Ovary (tissue), 10 donors: ENCODE measurements at places on chromosomes 6 and 20.
A peak's percentile ranks its signal among the peaks of the same experiment; 100 is the strongest.

GRCh38 chr6:27565839-27566779 is 93.2 kb upstream of the ZNF184 start:
- no peak for DNase-seq

DNA sequence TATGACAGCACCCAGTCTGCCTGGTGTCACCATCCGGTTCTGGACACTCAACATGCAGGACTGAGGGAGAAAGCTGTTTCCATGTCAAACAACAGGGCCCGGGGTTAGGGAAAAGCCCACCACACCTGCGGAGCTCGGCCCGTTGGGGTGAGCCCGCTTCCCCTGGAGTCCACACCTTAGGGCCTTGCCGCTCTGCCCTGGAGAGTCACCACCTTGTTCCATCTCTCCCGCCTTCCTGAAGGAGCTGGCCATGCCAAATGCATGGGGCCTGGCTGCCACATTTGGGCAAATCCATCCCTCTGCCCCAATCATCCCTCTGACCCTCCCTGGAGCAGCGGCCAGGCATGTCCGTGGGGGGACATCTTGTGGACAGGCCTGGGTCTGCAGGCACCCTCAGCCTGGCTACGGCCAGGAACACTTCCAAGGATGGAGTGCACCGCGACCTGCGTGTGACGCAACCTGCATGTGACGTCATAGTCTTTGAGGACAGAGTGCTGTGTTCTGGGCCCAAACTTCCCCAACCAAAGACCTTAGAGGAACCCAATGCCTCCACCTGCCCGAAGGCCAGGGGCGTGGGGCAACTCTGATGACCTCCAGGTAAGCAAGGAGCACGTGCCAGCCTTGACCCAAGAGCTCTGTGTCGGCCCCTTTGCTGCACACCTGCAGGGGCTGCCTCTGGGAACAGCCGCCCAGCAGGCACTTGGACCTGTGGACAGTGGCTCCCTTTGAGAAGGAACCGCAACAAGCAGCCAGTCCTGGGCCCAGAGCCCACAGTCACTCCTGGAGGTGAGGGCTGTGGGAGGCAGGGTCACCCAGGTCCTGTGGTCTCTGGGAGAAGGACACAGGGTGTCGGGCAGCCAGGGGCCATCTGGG is 1.7 kb downstream of the CABLES2 start:
- peak; percentile 80 for DNase-seq

DNA sequence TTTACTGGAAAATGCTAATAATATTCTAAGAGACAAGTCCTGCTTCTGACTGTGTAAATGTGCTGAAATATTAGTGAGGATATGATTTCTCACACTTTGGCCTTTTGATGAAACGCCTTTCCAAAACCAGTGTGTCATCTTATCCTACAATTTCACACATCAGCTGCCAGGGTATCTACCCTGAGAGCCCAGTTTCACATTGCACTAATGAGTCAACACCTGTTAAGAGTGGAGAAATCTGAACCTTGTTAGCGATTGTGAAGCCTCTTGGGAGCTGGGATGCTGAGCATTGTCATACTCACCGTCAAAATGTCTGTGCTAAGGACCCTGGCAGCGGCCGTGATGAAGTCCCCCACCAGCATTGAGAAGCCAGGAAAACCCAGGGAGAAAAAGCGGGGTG is 166.0 kb downstream of the RALGAPA2 start:
- DNase-seq, result no peak

GRCh38 chr6:136613477-136613876 is 63.3 kb upstream of the MAP7 start:
- no peak for DNase-seq

DNA sequence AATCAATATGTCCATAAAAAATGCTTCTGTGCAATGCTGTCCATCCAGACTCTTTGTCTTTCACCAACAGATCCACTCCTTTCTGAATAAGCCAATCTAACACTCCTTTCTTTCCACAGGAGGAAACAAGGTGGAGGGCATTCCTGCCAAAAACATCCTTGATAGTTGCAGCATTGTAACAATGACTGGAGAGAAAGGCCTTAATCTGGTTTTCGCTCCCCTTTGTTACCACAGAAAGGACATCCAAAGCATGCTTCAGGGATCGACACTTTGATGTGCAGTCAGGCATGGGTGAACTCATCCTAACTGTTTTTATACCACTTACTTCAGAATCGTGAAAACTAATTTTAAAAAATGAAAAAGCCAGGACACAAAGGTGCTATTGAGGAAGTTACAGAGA is 7.4 kb downstream of the IBTK start:
- no peak for DNase-seq

GRCh38 chr6:90428514-90428913 is 131.9 kb upstream of the BACH2 start:
- DNase-seq, result no peak

DNA sequence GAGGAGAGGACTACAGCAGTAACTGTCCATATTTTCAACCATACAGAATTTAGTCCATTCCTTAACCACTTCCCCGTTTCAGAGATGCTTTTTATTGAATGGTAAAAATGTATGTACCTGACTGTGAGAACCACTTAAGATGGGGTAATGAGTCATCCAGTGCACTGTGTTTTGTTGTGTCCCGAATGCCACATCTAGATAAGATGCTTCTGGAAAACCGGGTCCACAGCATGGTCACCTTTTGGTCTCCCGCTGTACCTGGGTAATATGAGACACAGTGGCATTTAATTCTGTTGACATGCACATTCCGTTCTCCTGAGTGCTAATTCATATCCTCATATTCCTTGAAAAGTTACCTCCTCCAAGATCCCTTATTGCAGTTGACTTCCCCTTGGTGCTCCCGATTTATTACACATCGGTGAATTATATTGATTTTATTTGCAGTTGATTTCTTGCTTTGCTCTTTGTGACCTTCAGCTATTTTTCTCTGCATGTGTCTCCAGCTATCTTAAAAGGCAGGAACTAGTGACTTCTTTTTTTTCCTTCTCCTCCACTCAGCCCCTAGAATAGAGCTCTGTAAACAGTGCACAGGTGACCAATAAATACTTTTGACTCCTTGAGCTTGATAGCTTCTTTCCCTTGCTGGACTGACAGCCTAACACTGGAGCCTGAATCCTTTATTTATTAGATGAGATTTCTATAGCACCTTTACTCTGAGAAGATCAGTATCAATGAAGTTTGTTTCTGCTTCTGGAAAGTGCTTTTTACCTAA is 314.6 kb downstream of the ZFAND3 start:
- no peak for DNase-seq

- DNase-seq, result no peak
Observed at GRCh38 chr6:84251891-84252539, 24.6 kb upstream of the CEP162 start.

DNA sequence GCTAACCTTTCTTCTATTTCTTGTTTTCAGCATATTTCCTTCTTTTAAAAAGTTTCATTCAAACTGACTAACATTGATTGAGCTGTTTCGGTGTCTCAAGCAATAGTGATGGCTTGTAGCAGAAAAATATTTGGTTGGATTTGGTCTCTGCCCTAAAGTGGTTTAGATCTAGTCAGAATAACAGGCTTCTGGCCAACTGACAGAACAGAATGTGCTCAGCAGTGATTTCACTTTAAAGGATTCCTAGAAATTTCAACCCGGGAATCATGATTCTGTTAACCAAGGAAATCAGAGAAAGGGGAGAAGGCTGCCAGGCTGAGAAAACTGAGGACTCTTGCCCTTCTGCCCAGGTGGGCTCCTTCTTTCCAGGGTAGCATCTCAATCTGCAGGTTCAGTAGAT is 16.6 kb upstream of the GSTA1 start:
- no peak for DNase-seq

GRCh38 chr20:25058847-25059810 is 1.2 kb upstream of the ACSS1 start:
- no peak for DNase-seq

DNA sequence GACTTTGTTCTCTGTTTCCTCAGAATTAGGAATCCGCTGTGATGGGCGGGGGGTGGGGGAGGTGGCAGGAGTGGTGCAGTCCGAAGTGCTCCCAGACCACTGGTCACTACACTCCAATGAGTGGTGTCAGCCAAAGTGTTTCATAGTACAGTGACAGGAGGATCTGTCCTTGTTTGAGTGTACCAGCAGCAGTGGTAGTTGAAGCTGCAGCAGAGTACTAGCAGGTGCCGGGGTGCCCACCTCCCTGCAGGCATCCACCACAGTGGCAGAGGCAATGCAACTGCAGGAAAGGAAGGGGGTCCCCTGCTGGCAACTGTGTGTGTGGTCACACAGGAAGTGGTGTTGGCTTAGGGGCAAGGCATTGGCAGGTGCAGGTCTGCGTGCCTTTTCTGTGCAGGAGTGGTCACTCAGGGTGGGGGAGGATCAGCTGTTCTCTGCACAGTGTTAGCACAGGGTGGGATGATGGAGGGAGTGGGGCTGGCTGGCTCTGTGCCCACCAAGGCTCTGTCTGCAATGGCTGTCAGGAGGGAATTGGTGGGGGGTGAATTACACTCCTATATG is 9.7 kb downstream of the HLA-DOB start:
- DNase-seq, result no peak

DNA sequence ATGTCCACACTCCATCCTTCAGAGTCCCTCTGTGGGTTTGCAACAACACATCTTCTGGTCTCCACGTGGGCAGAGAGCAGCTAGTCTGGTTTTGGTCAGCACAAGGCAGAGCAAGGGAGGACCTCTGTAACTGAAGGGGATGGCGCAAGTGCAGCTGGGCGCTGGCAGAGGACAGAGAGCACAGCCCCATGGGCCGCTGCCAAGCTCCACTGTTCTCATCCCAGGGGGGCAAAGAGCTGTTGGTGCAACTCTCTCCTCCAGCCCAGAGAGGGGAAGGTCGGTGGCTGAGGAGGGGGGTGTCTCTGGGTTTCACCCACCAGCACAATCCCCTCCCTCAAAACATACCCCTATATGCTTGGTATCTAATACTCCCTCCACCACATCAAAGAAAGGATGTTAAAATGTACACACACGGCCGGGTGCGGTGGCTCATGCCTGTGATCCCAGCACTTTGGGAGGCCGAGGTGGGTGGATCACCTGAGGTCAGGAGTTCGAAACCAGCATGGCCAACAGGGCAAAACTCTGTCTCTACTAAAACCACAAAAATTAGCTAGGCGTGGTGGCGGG is 9.1 kb downstream of the ATP9A start:
- DNase-seq, result no peak

DNA sequence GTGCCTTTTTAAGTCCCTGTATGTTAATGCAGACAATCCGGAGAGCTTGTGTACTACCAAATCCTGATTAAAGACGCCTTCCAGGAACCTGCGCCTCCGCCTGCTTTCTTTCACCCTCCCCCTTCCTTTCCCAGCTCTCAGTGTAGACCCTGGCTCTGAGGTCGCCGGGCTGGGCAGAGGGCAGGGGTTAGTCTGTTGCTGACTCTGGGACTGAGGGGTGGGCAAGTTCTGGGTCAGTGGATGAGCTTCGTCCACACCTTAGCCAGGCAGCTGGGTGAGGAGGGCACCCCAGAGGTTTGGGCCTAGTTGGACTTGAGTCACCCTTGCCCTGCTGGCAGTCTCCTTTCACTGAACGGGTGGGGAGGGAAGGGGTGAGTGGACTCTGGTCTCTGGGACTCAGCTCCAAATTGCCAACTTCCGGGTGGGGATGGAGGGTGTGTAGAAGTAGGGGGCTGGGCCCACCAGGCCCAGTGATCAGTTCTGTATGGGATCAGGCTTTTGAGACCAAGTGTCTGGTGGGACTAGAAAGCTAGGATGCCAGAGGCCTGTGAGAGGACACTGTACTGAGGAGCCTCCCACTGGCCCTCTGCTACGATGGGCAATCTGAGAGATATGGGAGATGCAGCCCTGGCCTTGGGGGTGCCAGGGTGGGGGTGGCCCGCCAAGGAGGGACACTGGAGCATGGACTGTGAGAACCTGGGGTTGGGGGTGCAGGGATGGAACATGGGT is 21.3 kb upstream of the SLC22A7 start:
- DNase-seq, result no peak

GRCh38 chr20:709423-709822 is 33.8 kb upstream of the SCRT2 start:
- no peak for DNase-seq

DNA sequence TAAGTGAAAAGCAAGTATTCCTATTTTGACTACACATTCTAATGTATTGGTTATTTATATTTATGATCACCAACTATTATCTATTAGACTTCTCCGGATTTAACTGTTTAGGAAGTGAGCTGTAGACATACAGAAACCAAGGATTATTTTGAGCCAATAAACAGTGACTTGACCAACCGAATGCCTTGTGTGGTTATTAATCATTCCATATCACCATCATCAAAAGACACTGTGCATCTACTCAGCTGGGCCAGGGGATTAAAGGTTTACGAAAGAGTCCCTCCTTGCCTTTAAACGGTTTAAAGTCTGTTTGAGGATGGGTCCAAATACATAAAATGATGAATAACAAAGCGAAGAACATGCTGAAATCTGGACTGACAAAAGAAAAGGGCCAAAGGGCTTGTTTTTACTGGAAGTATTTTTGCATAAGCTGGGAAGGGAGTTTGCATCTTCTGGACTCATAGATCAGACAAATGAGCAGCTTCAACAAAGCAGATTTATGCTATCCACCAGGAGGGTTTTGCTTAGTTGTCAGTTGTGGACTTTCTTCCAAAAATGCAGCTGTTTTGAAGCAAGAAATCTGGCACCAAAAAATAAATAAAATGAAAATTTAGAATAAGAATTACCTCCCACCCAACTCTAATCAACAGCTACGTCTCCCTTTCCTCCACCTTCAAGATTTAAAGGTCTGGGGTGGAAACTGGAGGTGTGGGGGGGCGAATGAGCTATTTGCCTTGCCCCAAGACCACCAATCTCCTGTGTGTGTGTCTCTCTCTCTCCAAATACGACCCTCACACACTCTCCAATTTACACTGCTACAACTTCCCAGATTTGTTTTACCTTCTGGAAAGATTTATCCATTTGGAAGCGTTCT is 33.6 kb upstream of the ID4 start:
- DNase-seq, result no peak

- DNase-seq, result no peak
Observed at GRCh38 chr6:116366740-116367275, 3.9 kb upstream of the DSE start.

GRCh38 chr20:39588148-39588757 is 626.1 kb downstream of the DHX35 start:
- DNase-seq, result no peak

DNA sequence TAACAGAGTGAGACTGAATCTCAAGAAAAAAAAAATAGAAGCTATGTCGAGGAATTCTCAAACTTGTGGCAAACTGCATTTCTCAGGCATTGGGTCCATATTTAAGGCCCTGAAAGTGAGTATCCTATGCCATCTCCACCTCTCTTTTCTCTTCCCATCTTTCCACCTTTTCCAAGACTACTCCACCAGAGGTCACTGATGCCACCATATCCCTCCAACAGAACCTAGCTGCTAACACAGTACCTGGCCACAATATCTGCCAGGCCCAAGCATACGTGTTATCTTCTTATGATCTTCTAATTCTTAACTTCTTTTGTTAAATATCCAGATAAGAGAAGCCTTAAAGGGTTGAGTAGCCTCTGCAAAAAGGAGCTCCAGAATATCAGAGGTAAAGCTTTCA is 8.2 kb upstream of the ADGRF4 start:
- DNase-seq, result no peak

- no peak for DNase-seq
Observed at GRCh38 chr20:18272451-18272850, 15.9 kb upstream of the ZNF133 start.

GRCh38 chr6:87378947-87379346 is 28.8 kb upstream of the CFAP206 start:
- DNase-seq, result no peak

GRCh38 chr6:65052626-65053025 is 654.4 kb downstream of the EYS start:
- no peak for DNase-seq

- DNase-seq, result no peak
Observed at GRCh38 chr6:26629359-26629758, 30.2 kb downstream of the ZNF322 start.
